ENCODE measurements at places on chromosomes 16 and 17.

DNA sequence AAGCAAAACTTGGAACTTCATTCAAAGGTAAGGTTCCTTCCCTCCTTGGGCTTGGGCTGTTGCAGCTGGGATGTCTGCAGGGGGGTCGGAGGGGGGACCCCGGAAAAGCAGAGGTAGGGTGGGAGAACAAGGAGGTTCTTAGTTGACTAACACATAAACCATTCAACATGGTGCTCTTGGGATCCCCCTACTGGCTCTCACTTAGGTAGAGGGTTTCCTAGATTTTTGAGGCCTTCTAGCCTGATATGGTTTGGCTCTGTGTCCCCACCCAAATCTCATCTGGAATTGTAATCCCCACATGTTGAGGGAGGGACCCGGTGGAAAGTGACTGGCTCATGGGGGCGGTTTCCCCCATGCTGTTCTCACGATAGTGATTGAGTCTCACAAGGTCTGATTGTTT, 93.9 kb downstream of the RGS9 start:
- no peak for DNase-seq

DNA sequence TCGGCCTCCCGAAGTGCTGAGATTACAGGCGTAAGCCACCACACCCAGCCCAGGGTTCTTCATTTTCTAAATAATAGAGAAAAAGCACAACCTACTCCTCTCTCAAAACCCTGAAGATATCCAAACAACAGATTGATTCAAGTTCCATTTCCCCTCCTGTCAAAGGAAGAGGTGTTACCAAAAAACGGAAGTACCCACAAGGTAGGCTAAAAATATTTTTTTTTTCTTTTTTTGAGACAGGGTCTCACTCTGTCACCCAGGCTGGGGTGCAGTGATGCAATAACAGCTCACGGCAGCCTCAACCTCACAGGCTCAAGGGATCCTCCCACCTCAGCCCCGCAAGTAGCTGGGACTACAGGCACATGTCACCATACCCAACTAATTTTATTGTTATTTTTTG, 18.9 kb downstream of the UTP6 start:
- no peak for DNase-seq

GRCh38 chr17:73595479-73595878, 48.8 kb downstream of the SDK2 start:
- DNase-seq: no peak

DNA sequence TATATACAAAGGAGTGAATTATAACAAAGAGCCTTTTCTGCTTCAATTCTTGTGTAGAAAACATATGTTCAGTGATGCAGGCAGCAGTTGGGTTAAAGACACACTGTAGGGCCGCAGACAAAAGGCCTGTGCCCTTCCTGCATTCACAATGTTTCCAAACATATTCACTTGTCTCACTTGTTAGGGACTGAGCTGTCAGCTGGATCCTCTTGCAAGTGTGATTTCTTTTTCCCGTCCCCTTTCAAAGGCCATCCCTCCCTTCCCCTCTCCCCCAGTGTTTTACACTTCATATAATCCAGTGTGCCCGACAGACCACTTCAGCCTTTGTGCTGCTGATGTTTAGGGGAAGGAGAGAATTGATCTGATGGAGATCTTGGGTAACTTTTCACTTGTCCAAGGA, 217.0 kb downstream of the FTO start:
- no peak for DNase-seq

DNA sequence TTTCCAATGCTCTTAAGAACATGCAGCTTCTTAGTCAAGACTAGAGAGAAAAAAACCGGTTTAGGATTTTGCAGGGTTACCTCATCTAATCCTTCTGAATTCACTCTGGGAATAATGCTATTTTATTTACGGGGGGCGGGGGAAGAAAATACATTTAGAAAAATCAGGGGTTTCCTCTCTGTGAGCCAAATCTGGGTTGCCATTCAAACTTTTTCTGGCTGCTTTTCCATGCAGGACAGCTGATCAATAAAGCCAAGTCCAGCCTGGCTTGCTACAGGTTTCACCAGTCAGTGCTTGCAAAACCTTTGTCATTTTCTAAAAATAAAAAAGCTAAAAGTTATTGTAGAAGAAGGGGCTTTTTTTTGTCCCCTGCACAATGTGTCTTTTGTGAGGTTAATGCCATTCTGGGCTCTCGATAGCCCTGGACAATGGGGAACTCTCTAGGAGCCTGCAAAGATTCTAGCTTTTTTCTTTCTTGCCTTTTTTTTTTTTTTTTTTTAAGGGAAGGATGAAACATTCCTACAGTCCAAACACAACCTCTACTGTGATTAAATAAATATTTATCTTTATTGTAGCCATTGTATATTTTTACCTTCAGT, 13.1 kb upstream of the ZFHX3 start:
- DNase-seq: no peak

DNA sequence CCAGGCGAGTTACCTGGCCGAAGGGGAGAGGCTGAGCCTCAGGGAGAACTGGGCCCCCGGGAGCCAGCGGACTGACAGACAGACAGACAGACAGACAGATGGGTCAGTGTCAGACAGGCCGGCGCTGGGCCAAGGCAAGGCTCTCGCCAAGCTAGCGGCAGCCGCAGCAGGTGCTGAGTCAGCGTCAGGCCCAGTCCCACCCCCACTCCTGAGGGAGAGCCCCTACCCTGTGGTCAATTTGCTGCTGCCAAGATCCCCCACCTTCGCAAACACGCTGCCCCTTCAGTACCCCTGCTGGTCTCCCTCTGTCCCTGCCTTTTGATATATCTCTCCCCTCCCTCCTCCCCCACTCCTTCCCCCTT, 1.5 kb downstream of the FGF11 start:
- DNase-seq: peak; percentile 13

GRCh38 chr17:32152130-32152529, 9.8 kb downstream of the RHOT1 start:
- no peak for DNase-seq

DNA sequence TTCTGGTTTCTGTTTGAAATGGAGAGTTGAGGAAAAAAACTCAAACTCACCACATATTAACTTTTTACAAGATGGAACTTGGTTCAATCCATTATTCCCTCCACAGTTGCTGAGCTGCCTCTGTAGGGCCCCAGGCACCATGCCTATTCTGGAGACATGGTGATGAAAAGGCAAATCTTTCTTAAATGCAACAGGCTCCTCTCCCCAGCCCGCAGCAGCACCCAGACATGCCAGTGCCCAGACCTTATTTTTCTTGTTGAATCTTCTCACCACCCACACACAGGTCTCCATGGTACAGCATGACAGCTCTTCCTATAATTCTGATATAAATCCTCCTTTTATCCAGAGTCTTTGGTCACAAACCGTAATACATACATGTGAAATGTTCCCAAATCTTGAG, 7.6 kb downstream of the CYTH1 start:
- peak; percentile 48 for DNase-seq

- DNase-seq: no peak
Measured at GRCh38 chr16:4898811-4899473, 38.0 kb downstream of the PPL start.

DNA sequence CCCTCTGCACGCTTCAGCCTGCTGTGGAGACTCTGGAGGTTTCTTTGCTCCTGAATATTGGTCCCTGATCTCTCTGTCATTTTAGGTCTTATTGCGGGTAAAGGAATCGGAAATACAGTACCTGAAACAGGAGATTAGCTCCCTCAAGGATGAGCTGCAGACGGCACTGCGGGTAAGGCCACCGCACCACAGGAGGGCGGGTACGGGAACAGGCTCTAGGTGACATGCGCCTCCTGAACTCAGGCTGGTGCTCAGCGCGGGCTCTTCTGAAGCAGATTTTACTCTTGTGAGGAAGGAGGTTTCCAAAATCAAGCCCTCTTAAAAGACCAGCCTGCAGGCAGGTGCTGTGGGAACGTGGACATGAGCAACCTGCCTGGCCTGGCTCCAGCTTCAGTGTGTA, 29.8 kb downstream of the PLD6 start:
- no peak for DNase-seq

DNA sequence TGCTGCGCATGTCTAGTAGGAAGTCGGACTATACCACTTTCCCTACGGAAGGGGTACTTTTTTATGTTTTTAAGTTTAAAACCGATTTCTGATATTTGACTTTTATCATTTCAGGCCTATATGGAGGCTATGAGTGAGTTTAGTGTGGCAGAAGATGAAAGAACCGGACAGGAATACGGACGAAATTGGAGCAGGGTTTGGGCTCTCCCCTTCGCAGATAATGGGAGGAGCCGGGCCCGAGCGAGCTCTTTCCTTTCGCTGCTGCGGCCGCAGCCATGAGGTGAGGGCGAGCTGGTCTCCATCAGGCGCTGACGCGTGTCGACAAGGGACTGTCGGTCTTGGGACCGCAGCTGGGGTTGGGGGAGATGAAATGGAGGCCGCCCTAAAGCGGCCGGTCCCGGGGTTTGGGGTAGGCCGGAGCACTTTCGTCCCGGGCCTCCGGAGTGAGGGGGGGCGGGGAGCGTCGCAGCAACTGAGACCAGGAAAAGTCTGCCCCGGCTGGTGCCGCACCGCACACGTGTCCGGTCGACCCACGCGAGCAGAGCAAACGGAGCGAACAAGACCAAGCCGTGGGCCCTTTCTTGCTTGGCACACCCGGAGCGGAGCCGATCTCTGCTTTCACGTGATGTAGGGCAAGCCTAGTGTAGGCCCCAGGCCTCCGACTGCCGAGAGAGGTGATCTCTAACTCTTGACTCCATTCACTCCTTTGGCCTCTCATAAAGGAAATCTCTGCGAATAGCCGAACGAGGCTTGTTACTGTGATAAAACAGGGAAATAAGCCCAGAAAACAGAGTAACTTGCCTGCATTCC, at the start of gene RPL19:
Gene RPL19, plus strand, starts transcription at position 214 of the 810 bp plus-strand sequence. Its CDS starts 62 bp downstream, at position 276.
- peak; percentile 85 for DNase-seq

DNA sequence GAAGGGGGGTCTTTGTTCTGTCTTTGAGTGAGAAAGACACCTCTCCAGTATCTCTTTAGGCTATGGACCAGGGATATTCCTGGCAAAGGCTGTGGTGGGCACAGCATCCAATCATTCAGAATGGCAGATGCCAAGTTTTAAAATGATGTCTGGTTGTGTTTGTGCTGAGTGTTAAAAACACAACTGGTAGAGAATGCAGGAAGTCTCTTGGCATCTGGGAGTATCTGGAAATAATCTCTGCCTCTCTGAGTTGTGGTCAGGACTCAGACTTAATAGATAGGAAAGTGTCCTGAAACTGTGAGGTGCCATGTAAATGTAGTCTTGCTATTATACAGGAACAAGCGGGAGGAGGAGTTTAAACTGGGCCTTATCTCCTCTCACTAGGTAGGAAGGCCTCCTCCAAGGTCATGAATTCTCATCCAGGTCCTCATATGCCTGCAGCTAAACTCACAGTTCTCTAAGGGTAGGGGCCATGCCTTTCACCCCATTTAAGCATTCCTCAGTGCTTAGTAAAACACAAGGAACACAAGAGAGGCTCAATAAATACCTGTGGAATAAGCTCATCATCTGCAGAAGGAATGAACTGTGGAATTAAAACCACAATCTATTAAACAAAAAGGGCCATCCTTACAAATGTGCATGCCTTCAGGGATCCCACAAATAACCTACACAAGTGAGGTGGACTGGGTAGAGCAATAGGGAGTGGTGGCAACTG, 317.6 kb downstream of the CBLN1 start:
- no peak for DNase-seq

DNA sequence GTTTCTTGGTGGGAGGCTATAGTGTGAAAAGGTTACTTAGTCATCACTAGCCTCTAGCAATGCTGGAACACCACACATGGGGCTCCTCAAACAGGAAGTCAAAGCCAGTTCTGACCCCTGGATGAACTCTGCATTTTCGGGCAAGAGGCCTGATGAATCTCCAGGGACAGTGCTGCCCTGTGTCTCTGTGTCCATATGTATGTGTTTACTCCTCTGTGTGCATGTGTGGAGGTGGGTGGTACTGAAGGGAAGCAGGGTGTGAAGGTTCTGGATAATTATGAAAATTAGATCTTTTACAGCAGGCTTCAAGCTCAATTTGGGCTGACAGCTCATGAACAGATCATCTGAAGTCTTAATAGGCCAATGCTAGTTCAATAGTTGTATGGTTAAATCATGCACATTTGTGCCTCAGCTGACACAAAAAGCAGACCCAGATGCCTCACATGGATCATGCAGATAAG, 133.6 kb downstream of the SNX11 start:
- DNase-seq: peak; percentile 25

- DNase-seq: no peak
Measured at GRCh38 chr16:13517841-13518240, 402.1 kb upstream of the ERCC4 start.

DNA sequence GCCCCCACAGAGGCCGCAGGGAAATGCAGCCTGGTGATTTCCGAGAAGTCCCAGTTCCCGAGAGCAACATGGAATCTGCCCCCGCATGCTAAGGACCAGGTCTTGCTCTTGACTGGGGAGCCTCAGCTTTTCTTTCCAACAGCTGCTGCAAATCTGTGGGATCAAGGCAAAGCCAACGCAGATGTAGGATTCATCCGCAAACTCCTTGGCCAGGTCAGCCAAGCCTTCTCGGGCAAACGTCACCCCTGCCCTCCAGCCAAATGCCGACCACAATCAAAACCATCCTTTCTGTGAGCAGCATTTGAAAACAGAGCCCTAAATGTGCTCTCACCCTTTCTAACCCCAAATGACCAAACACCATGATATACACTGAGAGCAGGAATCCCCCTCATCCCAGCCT, 54.0 kb downstream of the MRM3 start:
- no peak for DNase-seq

- no peak for DNase-seq
Measured at GRCh38 chr16:84043486-84044117, 1.0 kb upstream of the SLC38A8 start.

DNA sequence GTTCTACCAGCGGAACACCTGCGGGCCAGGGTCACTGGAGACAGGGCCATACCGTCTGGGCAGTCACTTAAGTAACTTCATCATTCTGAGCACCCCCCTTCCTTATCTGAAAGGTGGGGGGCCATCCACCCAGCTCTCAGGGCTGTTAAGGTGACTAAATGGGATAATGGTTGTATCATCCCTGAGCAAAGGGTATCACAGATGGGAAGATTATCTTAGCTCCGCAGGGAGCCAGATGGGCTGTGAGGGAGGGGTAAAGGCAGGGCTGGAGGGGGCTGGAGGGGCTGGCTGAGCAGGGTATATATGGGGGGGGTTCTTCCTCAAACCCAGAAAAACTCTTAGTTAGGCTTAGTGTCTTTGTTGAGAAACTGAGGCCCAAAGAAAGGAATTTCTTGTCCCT, 2.9 kb upstream of the CACNA1G start:
- DNase-seq: no peak

- no peak for DNase-seq
Measured at GRCh38 chr16:75053791-75054555, 55.1 kb downstream of the ZNRF1 start.

DNA sequence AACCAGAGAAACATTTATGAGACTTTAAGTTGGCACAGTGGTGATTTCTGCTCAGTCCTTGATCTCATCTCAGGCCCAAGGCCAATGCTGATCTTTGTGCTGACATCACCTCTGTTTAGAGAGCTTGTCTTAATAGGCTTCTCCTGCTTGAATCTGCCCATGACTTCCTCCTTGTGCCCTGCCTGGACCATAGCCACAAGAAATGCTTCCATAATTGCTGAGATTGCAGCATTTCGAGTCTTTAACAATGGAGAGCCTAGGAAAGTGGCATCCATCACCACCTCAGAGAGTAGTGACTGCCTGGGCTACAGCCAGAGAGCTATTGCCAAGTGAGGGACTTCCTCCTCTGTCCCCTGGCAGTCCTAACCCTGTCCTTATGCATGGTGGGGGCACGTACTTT, 25.1 kb upstream of the MMP2 start:
- DNase-seq: no peak

- peak; percentile 89 for DNase-seq
Measured at GRCh38 chr17:8153957-8154607, 1.9 kb upstream of the PER1 start.
